HT-29 (cell line): ENCODE measurements at places on chromosomes 4 and X.

DNA sequence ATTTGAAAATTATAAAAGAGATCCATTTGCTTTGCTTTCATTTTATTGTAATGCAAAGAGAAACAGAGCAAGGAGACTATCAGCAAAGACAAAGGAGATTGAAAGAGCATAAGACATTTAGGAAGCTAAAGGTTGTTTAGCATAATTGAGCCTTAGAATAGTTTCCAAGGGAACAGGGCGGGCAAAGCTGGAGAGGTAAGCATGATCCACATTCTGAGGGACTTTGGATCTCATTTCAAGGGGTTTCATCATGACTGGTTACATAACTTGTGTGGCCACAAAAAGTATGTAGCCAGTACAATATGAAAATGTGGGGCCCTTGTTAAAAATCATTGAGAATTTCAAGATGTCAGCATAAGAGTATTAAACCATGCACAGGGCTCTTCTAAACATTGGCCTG is 406.5 kb downstream of the RPA4 start:
- peak; percentile 54 for DNase-seq

- no peak for DNase-seq
Measured at GRCh38 chrX:56314334-56314733, 82.2 kb downstream of the KLF8 start.

- no peak for DNase-seq
Measured at GRCh38 chrX:154329294-154329693, 33.7 kb downstream of the TKTL1 start.

DNA sequence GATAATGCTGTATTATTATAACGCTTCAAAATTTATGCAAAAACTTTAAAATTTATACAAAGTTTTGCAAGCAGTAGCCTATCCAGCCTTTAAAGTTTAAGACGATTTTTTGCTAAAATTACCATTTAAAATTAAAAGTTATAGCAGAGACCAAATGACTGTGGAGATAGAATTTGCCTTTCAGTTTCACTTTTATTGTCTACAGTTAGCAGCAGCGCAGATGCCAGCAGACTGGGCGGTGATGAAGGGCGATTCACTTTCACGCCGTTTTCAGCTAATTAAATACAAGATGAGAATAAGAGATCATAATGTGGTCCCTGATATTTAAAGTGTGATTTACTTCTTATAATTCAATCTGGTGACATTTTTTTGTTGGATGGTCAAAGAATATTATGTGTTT is 1381.5 kb upstream of the ADGRL3 start:
- DNase-seq = no peak

DNA sequence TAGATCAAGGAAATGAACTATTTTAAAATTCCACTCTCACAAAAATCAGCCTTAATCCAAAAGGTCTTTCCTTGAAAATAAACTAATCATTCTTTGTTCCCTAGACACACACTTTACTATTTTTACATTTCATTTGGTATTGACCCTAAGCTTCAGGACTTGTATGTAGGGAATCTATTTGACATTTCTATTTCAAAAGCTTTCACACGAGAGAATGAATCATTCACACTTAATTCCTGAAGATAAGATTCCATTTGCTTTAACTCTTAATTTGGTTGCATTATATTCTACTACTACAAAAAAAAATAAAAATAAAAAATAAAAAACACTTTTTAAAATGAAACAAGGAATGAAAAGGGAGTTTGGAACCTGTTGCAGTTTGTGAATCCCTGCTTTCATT is 43.7 kb downstream of the EDNRA start:
- DNase-seq = no peak

GRCh38 chrX:153469811-153470410 is 465 bp downstream of the HAUS7 start:
- DNase-seq = peak; percentile 57

DNA sequence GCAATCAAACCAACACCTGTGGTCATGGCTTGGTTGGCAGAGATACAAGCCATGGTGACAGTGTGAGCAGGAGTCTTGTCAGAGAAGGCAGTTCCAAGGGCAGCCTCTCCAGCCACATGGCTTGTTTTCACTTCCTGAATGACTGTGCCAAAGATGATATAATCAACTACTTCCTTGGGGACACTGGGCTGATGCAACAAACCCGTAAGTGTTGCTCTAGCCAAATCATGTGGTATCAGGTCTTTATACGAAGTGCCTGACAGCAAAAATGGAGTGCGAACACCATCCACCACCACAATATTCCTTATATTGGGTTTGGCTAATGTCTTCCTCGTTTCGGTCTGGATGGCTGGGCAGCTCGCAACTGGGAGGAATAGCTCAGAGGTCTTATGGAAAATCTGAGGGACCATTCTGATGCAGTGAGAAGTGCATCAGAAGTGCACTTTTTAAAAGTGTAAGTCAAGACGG is 922.0 kb downstream of the NLGN4X start:
- no peak for DNase-seq

- no peak for DNase-seq
Measured at GRCh38 chrX:41300758-41301437, 33.1 kb upstream of the DDX3X start.
